Motor neuron (in vitro differentiated cells): ENCODE measurements at places on chromosomes 2 and 18.
A peak's percentile ranks its signal among the peaks of the same experiment; 100 is the strongest.

GRCh38 chr18:48910972-48911545 lies 39.7 kb downstream of the SMAD7 start:
- ATAC-seq: peak; percentile 23

DNA sequence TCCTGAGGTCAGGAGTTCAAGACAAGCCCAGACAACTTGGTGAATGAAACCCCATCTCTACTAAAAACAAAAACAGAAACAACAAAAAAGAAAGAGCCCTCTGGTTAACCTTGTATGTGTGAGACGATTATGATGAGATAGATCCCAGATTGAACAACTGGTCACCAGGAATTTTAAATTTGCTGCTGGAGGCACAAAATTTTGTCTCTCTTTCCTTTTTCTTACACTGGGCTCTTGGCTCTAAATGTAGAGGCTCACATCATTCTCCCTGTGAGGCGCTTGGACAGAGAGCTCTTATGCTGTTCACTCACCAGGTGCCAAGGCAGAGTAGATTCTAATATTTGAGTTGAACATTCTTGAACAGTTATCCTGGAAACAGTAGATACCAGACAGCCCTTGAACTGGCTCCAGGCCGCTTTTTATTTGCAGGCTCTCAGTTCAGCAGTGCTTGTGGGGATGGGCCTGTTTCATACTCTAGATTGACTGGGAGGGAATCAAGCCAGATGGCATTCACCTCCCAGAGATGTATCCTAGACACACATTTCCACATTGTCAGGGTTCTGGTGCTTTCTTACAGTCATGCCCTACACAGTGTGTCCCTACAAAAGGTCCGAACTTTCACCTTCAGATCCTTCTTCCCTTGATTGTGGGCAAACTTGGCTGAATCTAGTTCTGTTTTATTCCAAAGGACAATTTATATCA lies 1159.6 kb downstream of the RPIA start:
- ATAC-seq: peak; percentile 27

GRCh38 chr2:203909974-203910373 lies 26.6 kb upstream of the ICOS start:
- peak; percentile 57 for ATAC-seq

GRCh38 chr18:43115076-43115921 lies at the start of gene RIT2:
Gene RIT2 (minus strand): TSS chr18:43115685.
- peak; percentile 50 for ATAC-seq

DNA sequence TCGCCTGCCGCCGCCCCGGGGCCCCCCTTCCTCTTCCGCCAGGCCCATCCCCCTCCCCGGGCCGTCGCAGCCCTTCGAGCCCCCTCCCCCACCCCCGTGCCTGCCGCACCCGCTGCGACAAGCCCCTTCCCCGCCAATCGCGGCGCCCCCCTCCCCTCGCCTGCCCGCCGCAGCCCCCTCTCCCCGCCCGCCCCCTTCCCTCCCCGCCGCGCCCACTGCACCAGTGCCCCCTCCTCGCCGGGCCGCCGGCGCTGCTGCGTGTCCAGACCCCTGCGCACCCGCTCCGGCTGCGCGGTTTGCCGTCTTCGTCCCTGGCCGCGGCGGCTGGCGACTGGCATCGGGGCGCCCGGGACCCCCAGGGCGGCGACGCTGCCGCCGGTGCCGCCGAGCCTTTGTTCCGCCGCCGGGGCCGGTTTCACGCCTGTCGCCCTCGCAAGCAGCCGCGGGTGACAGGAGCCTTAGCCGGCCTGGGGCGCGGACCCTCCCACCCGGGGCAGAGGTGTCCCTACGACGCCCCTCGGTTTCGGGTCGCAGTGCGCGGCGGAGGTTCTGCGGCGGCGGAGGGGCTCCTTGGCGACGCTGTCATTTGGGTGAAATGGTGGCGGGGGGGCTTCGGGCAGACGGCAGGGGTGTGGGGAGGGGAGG lies 18.1 kb downstream of the GPC1 start:
- peak; percentile 18 for ATAC-seq

DNA sequence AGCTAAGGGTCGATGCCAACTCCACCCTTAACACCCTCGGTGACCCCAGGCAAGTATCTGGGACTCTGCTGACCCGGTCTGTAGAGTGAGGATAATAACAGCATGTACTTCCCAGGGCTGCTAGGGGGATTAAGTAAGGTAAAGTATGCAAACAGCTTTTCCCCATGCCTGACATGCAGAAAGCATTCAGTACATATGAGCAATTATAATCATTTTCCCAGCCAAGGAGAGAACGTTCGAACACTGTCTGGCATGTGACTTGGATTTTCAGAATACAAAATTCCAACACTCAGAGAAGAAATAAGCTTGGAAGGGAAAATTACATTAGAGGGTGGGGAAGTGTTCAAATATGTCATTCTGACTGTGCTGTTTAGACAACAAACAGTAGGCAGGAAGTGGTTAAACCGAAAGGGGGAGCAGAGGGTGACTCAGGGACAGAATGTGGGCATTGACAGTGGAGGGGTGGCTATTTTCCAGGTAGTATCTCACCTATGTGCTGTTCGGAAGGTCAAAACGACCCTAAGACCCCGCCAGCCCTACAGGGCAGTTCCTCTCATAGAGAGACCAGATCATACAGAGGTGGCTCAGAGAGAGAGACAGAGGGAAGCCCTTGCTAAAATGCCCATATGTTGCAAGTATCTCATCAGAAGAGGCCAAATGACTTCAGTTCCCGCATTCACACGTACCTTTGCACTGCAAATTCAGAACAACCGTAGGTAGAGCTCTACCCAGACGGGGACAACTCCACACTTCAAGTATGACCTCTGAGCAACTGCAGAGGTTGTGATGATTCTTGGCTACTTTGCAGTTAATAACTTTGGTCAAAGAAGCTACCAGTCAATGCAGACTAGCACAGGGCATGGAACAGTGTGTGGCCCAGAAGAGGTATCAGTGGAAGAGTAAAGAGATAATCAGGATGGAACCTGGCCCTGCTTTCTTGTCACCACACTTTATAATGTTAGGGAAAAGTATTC lies 14.8 kb downstream of the ASPRV1 start:
- ATAC-seq: peak; percentile 80

GRCh38 chr2:160666154-160667060 lies 172.8 kb upstream of the RBMS1 start:
- ATAC-seq: peak; percentile 99

DNA sequence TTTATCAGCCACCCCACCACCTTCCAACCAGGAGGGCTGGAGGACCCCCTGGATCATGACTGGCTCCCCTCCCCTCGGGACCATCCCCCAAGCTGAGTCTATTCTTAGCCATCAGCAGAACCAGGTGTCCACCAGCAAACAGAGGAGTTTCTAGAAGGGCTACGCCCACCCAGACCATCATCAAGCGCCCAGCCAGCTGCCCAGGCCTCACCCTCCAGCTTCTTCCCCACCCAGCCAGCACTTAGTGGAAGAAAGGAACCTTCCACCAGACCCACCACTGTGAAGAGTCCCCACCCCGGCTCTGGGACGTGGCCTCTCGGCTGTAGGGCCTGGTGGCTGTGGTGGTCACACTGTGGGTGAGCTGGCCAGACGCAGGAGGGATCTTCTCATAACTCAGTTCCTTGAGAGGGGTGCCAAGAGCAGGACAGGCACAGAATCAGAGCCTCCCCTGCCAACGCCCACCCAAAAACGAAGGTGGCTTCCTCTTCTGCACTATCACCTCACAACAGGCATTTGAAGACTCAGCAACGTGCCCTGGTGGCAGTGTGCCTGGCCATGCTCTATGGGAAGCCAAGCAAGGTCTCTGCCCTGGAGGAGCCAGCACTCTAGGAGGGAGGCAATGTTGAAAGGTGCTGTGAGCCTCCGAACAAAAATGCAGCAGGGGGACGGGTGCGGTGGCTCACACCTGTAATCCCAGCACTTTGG lies 19.0 kb downstream of the BIN1 start:
- ATAC-seq: no peak

DNA sequence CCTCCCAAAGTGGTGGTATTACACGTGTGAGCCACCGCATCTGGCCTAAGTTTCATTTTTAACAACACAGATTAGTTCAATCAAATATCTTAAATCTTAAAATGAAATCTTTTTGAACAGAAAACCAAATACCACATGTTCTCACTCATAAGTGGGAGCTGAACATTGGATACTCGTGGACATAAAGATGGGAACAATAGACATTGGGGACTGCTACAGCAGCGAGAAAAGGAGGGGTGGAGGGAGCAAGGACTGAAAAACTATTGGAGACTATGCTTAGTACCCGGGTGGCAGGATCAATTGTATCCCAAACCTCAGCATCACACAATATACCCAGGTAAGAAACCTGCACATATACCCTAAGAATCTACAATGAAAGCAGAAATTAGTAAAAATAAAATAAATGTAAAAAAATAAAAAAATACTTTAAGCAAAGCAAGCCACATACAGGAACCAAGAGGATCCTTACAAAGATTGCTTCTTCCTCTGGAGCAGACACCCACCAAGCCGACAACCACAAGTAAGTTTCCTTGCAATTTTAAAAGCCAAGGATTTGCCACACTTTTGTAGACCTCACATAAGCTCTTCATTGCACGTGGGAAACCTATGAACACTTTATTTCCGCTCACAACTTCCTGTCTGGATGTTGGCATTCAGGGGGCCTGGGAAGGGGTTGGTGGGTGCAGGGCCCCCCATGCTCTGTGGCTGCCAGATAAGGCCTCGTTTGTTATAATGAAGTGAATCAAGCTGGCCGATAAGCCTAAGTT lies 147.9 kb downstream of the MYCN start:
- ATAC-seq: no peak

DNA sequence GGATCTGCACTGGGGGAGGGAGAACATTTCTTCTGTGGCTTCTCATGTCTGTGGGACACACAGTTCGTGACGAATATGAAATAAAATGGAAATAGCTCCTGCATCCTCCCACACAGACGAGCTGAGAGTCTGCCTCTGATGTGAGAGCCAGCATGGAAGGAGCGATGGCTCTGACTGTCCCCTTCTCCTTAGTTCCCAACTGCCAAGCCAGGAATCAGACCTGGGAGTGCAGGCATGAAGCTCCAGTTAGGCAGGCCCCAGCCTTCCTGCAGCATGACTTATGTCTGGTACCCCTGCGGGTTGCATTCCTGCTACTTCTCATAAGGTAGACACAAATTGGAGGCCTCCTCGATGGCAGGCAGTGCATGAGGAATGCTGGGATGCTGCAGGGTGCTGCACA lies 56.2 kb downstream of the PRKCE start:
- ATAC-seq: no peak

GRCh38 chr2:46309052-46309953 lies 12.1 kb downstream of the EPAS1 start:
- ATAC-seq: no peak

- no peak for ATAC-seq
These were observed 55.1 kb upstream of the SIX3 start for GRCh38 chr2:44886414-44886813.

- no peak for ATAC-seq
These were observed 42.4 kb downstream of the TNS1 start for GRCh38 chr2:217960351-217960750.

DNA sequence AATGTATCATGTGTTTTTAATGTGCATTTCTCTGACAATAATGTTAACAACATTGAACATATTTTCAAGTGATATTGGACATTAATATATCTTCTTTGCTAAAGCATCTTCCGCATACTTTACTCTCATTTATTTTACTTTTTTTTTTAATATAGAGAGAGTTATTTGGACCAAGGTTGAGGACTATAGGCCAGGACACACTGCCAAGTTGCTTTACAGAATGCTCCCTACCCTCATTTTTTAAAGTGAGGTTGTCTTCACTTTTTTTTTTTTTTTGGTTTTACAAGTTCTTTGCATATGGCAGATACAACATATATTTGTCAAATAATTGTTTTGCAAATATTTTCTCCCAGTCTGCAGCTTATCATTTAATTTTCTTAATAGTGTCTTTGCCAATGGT lies 201.8 kb downstream of the OSR1 start:
- ATAC-seq: no peak

GRCh38 chr2:15596968-15597367 lies 5.3 kb downstream of the DDX1 start:
- ATAC-seq: no peak

GRCh38 chr2:165113414-165113813 lies 90.4 kb downstream of the SCN3A start:
- no peak for ATAC-seq

- no peak for ATAC-seq
These were observed 16.1 kb downstream of the ADD2 start for GRCh38 chr2:70751881-70752280.

DNA sequence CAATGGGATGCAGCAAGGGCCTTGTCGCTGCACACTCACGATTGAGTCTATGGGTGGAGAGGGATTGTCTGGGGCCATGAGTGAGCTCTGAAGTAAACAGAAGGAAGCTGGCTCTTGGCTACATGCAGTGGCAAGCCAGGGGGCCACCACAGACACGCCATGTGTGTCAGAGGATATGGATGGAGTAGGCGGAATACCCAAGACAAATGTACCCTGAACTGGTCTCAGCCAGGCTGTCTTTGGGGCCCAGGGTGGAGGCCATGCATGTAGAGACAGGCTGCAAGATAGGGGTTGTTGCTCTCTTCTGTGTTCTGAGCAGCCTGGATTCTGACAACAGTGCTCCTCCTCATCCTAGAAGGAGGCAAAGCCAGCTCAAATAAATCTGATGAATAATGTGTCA lies 24.0 kb upstream of the ITGA6 start:
- ATAC-seq: no peak

DNA sequence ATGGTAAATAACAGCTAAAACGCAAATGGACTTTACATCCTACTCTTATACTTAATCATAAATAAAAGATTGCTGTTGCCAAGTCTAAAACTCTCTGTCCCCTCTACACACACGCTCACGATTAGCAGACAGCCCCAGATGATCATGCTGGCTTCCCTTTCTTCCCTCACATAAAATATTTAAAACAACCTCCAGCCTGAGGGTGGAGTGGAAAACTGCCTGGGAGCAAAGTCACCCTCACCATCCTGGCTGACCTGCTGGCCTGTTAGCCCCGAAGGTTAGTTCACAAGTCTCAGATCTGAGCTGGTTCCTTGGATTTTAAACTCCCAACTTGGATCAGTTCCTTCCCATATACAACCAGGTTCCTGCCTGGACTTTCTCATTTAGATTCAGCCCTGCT lies 288.2 kb downstream of the NBAS start:
- ATAC-seq: peak; percentile 62

DNA sequence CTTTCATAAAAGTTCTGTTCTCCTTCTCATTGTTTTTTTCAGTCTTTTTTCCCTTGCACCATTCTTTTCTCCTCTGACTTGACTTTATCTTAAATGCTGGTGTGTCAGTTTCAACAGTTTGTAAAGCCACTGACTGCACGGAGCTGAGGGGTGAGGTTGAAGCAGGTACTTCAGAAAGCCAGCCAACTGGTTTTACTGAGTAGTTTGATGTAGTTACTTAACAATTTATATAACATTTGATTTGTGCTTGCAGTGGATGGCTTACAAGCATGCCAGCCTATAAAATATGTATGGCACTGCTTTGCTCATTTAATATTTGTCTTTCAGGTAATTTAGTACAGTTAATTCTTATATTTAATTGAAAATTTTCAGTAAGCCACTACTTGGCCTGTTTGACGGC lies 55.4 kb downstream of the FAM171B start:
- ATAC-seq: no peak
